GM13977 (cell line): ENCODE measurements at places on chromosomes 6 and 20.

DNA sequence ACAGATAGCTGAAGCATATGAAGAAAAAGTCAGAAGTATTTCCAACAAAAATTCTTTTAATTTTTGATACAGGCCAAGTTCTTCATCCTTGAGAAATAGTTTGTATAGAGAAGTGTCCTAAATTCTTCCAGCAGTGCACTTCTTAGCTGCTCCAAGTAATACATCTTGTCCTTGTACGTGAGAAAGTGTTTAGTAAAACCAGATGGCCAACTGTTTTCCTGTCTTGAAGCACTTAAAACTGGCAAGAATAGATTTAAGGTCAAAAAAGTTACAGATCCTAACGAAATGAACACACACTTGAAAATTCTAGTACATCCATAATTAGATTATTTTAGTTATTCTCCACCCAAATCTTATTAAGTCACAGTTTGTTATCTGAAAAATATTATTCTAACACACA, 52.2 kb upstream of the HSF2 start:
- DNase-seq: no peak

DNA sequence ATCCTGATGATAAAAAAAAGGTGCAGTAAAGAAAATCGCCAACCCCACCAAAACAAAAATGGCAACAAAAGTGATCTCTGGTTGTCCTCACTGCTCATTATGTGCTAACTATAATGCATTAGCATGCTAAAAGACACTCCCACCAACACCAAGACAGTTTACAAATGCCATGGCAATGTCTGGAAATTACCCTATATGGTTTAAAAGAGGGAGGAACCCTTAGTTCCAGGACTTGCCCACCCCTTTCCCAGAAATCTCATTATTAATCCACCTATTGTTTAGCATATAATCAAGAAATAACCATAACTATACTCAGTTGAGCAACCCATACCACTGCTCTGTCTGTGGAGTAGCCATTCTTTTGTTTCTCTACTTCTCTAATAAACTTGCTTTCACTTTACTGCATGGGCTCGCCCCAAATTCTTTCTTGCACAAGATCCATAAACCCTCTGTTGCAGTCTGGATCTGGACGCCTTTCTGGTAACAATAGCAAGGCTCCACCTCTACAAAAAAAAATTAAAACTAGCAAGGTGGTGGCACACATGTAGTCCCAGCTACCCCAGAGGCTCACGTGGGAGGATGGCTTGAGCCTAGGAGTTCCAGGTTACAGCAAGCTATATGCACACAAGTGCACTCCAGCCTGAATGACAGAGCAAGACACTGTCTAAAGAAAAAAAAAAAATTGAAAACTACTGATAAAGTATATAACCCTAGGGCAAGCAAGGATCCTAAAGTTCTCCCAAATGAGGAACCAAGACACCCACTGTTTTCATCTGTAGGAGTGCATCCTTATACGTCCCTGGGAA, 278.8 kb upstream of the JARID2 start:
- DNase-seq: no peak

DNA sequence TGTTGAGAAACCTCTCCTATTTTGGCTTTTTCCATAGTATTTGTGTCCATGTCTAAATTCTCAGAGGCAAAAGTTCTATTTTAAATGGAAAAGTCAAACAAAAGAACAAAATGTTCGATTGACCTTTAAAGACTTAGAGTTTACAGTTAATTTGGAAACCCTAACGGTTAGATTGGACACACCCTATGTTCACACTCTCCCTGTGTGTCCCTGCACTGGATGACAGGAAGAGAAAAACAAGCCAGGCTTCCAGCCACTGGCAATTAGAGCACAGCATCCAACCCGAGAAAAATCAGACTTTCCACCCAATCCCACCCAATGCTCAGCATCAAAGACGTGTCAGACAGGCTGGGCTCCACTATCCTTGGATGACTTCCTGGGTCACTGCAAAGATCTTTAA, 241.3 kb downstream of the TBXT start:
- no peak for DNase-seq

GRCh38 chr20:25116739-25117458, 35.0 kb upstream of the VSX1 start:
- DNase-seq: no peak

GRCh38 chr20:19433371-19434350, 221.2 kb downstream of the SLC24A3 start:
- no peak for DNase-seq

- DNase-seq: no peak
Measured at GRCh38 chr6:5135788-5136376, 50.7 kb downstream of the PPP1R3G start.

DNA sequence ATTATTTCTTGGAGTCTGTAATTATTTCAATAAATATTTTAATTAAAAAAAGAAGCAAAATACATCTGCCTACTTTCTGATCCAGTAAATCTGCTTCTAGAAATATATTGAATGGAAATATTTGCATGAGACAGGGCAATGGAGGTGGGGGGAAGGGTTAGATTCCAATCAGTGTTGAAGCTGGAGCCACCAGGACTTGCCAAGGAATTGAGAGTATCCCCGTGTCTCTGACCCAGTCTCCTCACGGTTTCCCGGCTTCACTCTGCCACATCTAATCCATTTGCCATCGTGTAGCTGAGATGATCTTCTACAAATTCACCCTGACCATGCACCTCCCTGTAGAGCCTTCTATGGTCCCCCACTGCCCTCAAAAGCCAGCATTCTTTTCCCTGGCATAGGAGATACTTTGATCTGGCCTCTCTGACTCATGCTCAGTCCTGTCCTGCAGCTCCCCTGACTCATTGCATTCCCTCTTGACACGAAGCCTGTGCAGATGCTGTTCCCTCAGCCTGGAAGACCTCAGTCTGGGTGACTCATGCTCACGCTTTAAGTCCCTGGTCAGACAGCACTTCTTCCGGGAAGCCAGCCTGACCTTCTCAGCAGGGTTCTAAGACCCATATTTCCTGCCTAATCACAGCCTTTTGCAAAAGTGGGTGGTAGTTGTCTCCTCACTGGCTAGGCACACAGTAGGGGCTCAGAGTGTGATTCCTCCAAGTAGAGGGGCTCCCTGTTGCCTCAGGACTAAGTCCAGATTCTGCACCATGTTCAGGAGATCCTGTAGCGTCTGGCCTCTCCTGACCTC, 23.0 kb upstream of the FKBP1A start:
- no peak for DNase-seq

GRCh38 chr6:157789861-157790260, 33.2 kb upstream of the SNX9 start:
- no peak for DNase-seq

- no peak for DNase-seq
Measured at GRCh38 chr6:146813554-146813953, 214.8 kb downstream of the ADGB start.

DNA sequence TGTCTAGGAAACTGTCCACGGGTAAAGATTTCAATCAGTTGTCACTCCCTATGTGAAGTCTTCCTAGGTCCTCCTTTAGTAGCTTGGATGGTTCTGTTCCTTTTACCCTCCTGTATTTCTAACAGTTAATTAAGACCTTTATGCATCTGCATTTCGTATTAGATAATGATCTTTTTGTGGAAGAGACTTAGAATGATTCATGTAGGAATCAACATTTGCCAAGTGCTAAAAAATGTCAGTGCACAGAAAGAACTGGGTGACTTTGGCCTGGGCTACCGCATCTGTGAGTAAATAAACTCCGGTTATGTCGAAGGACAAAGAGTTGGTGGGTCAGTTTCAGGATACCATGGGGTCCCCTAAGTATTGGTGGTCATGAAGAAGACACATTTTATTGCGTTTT, 918.0 kb downstream of the TFAP2A start:
- no peak for DNase-seq

DNA sequence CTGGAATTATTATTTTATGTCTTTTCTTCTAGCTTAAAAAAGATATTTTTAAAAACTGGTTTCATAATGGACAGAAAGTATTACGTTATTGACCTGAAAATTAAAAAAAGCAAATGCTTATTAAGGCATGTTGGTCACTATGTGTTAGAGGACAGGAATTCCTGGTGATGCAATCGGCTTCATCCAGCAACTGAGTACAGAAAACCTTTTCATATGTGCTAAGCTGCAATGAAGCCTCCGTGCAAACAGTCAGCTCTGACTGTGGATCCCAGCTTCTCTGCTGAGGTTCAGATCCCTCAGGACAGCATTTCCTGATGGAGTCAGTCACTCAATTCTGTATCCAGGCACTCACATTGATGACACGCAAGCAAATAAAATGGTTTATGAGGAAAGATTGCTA, 22.7 kb upstream of the BMP2 start:
- no peak for DNase-seq

- no peak for DNase-seq
Measured at GRCh38 chr6:16359563-16359962, 121.2 kb downstream of the GMPR start.

DNA sequence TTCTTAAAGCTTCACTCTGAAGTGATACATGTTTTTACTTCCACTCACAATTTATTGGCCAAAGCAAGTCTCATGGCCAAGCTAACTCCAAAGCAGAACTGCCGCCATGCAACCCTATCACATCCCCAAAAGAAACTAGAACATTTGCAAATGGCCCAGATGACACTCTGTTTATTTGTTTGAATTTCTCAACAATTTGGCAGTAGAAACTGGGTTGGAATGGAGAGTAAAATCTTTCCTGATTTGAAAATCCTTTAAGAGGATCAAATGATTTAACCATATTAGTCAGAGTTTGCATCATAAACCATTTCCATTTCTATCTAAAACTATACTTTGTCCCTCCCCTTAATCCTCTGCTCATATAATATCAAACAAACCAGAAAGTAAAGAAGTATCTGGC, 39.1 kb upstream of the E2F3 start:
- DNase-seq: no peak

DNA sequence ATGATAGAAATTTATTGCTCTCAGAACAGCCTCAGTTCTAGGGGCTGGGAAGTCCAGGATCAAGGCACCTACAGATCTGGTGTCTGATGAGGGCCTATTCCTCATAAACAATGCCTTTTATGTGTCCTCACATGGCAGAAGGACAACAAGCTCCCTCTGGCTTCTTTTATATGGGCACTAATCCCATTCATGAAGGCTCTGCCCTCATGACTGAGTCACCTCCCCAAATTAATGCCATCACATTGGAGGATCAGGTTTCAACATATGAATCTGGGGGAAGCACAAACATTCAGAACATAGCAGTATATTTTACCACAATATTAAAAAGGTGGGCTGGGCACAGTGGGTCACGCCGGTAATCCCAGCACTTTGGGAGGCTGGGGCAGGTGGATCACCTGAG, 58.5 kb upstream of the CCN6 start:
- no peak for DNase-seq

GRCh38 chr6:56604186-56604585, 38.5 kb downstream of the DST start:
- no peak for DNase-seq

- no peak for DNase-seq
Measured at GRCh38 chr6:108565893-108566292, 5.2 kb downstream of the FOXO3 start.

- no peak for DNase-seq
Measured at GRCh38 chr6:142756215-142756630, 188.8 kb downstream of the HIVEP2 start.

DNA sequence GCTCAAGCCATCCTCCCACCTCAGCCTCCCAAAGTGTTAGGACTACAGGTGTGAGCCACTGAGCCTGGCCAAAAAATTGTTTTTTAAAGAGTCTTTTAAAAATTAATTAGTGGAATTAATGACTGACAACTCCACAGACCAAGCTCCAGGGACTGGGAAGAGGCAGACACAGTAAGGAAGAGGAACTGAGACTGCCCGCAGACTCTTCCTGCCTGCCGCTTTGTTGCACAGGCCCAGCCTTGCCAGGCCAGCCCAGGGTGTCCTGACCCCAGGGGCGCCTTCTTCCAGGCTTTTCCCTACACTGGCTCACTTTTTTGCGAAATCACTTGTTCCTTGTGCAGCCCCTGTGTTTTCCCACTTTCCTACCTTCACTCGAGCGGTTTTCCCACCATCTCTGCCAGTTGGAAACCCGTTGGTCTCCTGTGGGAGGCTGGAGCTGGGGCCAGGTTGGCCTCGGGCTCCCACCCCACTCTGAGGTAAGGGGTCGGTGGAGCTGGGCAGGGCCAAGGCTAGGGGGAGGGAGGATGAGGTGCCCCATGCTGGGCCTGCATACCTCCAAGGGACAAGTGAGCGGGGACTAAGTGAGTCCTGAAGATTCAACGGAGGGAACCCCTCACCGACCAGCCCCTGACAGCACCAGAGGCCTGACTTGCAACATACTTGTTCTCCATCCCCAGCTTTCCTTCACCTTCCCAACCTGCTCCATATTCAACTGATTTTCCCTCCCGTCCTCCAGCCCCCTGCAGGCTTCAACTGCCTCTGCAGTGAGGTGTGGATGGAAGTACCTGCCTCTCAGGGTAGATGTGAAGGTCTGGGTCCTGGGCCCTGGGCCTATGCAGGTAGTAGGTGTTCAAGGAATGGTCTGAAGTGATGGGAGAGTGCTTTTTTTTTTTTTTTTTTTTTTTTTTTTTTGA, 23.5 kb upstream of the SMIM29 start:
- DNase-seq: no peak

DNA sequence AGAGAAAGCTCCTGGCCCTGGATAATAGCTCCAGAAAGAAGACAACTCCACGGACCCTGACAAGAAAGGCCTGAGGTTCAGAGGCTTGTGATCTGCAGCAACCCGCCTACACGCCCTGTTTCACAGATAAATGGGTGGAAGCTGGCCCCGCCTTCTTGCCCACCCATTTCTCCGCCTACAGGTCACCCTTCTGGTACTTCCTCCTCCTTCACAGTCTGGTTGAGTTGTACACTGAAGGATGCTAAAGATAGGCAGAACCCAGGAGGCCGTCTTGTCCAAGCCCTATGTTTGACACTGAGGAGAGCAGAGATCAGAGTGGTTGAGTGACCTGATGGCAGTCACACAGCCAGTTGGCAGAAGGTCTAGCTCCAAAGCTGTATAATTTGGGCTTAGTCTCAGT, 34.2 kb upstream of the MDGA1 start:
- peak; percentile 83 for DNase-seq

DNA sequence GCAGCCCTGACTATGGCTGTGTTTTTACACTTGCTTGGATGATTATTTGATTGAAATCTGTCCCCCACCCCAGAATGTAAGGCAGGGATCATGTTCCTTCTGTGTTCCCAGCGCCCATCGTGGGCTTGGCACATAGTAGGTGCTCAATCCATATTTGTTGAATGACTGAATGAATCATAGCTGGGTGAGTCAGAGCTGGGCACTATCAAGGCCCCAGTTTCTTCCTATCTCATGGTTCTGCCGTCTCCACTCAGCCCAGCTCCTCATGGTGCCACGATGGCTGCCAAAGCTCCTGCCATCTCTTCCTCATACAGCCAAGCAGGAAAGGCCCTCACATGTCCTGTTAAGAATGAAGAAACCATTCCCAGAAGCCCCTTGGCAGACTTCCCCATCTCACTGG, 29.0 kb downstream of the CEBPB start:
- no peak for DNase-seq

- DNase-seq: no peak
Measured at GRCh38 chr20:33954504-33954903, 39.2 kb upstream of the RALY start.
